NCI-H1105 (cell line): ENCODE measurements at places on chromosomes 16 and 17.
A peak's percentile ranks its signal among the peaks of the same experiment; 100 is the strongest.

DNA sequence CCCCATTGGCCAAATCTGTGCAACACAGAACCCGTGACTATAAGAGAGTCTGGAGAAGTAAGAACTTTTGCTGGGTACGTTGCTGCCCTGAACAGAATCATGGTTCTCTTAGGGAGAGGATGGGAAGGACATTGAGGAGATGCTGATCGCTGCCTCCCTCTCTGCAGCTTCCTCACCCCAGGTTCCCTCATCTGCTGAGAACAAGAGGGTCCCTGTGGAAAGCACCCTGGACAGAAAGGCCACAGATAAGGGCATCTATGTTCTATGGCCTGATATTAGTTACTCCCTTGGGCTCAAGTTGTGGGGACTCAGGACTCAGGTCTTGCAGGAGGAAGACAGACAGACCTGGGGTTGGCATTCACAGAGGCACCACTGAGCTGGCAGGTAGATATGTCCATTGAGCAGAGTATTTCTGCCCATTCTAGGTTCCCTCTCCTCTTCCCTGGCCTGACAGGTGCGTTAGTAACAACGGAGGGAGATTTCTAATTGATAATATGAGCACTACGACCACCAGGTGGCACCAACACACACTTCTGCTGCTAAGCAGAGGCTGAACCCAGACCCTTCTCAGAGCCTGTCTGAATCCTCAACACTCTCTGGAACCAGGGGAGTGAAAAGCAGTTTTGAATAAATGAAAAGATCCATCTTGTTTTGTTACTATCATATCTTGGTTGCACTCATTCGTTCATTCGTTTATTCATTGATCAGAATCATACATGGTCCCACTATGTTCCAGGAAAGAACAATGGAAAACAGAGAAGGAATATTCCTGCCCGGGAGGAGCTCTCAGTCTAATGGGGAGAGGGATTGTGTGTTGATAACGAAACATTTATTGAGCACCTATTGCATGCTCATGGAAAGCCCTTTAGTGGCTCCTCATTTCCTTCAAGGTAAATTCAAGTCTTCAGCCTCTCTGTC is 56.4 kb downstream of the SLC6A2 start:
- DNase-seq, result peak; percentile 82

DNA sequence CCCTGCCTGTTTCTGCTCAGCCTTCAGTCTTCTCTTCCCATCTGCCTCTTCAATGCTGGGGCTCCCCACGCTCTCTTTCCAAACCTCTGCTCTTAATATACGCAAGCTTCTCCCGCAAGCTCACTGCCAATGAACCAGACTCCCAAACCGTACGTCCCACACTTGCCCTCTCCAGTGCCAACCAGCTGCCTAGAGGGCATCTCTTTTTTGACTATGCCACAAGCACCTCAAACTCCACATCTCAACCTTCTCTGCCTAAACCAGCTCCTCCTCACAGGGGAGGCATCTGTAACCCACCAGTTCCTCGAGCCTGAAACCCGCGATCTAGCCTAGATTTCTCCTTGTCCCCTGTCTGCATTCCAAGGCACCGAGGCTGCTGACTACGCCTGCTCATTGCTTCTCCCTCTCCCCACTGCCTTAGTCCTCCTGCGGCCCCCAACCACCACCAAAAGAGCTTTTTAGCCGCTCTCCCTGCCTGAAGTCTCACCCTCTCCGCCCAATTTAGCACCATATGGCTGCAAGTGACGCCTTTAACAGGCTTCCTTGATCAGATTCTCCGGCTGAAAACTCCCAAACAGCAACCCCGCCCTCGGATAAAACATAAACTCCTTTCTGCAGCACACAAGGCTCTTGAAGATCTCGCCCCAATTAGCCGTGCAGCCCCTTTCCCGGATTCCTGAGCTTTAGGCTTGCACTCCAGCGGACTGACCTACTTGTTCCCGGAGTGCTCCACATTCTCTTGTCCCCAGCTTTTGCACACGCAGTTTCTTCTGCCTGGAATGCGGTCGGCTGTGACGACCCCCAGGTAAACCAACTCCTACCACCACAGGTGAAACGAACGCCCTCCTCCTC is 1.5 kb downstream of the GGA2 start:
- no peak for DNase-seq

GRCh38 chr17:19670908-19671307 is 22.4 kb downstream of the ALDH3A2 start:
- no peak for DNase-seq

DNA sequence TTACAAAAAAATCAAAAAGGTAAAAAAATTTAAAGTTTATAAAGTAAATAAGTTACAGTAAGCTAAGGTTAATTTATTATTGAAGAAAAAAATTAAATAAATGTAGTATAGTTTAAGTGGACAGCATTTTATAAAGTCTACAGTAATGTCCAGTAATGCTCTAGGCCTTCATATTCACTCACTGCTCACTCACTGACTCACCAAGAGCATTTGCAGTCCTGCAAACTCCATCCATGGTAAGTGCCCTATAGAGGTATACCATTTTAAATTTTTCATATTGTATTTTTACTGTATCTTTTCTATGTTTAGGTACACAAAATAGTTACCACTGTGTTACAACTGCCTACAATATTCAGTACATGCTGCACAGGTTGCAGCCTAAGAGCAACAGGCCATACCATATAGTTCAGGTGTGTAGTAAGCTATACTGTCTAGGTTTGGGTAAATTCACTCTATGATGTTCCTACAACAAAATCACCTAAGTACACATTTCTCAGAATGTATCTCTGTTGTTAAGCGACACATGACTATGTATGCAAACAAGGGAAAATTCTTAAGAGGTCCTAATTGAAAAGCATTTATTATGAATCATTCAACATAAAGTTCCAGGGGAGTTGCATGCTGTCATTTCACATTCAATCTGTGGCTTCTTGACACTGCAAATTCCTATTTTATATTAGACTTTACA is 92.3 kb downstream of the SPAG9 start:
- DNase-seq, result no peak

GRCh38 chr17:55490376-55490775 is 20.9 kb downstream of the SMIM36 start:
- no peak for DNase-seq

DNA sequence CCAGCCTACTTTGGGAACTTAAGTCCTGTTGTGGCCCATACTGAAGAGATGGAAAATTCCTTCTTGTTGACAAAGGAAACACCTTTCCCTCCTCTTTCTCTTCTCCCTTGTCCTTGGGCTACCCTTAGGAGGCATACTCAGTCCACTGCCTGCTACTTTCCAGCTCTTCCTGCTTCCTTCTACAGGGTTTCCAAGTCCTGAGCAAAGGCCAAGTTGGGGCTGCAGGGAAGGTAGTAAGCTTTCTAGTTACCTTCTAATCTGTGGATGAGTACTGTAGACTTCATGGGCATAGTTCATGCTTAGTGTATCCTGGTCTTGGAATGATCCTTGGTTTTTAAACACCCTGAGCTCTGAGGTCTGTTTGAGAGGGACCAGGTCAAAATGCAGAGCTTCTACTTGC is 299.2 kb upstream of the MAF start:
- DNase-seq, result no peak

GRCh38 chr16:66211651-66212050 is 154.8 kb upstream of the CDH5 start:
- no peak for DNase-seq

GRCh38 chr17:16997514-16998429 is 25.9 kb upstream of the TNFRSF13B start:
- DNase-seq, result no peak

- DNase-seq, result no peak
These were observed 87.0 kb downstream of the CDH13 start for GRCh38 chr16:82713778-82714177.

DNA sequence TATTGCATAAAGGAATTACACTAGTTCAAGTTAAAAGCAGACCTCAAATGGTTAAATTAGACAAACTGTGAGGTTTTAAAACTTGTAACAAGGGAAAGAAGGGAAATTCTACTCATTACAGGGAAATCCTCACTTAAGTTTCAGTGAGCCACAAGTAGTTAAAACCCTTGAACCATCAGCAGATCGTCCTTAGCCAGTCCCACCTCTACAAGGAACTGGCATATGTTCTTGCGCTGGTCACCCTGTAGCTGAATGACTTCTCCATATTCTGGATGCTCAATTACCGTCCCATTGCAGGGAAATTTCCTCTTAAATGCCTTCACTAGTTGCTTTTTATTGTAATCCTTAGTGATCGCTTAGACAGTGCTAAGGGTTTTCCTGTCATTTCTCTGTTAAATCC is 5.5 kb downstream of the PRSS21 start:
- no peak for DNase-seq

DNA sequence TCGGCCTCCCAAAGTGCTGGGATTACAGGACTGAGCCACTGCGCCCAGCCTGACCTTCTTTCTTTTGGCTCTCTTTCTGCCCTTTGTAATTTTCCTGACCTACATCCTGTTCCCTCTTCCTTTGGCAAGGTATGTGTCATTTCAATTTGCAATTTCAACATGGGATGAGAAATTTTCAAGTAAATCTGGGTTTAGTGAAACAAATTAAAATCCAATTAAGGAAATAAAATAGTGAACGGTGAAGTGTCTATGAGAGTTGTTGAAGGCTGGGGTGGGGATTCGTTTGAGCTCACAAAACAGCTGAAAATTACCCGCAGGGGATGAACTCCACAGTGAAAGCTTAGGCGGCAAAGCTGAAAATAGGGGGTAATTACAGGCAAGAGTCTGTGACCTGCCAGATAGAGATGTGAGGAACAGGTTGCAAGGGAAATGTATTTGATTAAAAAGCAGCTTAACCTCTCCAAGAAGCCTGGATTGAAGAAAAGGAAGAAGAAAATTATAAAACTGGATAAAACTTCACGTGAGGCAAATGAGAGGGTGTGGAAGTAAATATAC is 277.7 kb downstream of the UTP18 start:
- DNase-seq, result no peak

GRCh38 chr16:62272035-62272434 is 235.8 kb upstream of the CDH8 start:
- no peak for DNase-seq

- no peak for DNase-seq
These were observed 28.3 kb downstream of the ALDH3A2 start for GRCh38 chr17:19676896-19677295.

- DNase-seq, result no peak
These were observed 11.9 kb upstream of the MEFV start for GRCh38 chr16:3268294-3268693.

DNA sequence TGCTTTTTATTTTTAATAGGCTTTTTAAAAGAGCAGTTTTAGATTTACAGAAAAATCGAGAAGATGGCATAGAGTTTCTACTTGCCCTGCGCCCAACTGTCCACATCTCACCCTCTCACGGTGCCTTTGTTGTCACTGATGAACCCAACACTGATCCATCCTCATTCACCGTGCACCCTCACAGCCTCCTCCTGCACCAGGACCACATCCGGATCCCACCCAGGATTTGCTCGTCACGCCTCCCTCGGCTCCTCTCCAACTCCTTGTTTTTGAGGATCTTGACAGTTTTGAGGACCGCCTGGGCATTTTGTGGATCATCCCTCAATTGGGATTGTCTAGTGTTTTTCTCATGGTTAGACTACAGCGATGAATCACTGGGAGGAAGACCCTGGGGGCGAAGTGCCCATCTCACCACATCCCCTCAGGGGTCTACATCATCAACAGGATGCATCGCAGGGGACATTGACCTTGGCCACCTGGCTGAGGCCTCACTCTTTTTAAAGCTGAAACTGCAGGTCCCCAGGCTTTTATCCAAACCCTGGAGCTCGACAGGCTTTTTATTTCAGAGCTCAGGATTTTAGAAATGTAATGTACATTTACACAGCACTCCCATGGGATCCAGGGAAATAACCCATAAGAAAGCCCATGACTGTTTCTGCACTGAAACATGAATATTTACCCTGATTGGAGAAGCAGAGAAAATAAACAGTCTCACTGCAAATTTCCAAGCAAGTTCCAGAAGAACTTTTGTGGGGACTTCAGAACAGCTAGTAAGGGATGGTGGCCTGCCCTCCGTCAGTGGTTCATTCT is 71.8 kb upstream of the ZNF469 start:
- no peak for DNase-seq

GRCh38 chr17:65290616-65291015 is 153.4 kb downstream of the RGS9 start:
- DNase-seq, result no peak

GRCh38 chr17:51398128-51398525 is 137.8 kb downstream of the UTP18 start:
- no peak for DNase-seq

GRCh38 chr16:65967376-65967775 is 399.1 kb upstream of the CDH5 start:
- DNase-seq, result no peak

DNA sequence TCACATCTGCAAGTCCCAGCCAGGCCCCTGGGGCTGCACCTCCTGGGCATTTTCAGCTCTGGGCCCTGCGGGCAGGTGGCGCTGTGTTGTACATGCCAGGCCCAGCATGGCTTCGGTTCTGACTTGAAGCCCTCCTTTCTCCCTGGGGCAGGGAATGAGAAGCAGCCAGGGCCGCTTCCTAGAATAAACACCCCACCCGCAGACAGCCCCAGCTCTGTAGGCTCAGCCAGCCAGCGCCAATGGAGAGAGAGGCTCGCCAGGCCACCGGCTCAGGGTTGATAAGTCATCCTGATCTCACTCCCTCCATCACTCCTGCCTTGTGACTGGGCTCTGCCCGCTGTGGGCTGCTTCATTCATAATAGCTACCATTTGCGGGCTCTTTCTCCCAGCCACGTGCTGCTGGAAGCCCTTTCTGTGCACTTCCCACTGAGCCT is 6.0 kb upstream of the GLIS2 start:
- DNase-seq, result no peak

DNA sequence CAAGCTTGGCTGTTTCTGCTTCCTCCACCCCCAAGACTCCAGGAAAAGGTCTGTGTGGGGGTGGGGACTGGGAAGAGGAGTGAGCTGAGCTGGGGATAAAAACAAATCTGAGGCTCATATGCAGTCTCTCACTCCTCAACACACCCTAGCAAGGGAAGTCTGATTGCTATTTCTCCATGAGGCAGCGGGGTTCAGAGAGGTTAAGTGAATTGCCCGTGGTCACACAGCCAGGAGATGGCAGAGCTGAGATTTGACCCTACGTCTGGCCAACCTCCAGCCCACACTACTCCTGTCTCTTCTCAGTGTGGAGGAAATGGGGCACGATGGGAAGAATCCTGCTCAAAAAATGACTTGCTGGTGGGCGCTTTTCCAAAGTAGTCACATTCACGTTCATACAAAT is 4.8 kb upstream of the ABCC3 start:
- DNase-seq, result no peak

DNA sequence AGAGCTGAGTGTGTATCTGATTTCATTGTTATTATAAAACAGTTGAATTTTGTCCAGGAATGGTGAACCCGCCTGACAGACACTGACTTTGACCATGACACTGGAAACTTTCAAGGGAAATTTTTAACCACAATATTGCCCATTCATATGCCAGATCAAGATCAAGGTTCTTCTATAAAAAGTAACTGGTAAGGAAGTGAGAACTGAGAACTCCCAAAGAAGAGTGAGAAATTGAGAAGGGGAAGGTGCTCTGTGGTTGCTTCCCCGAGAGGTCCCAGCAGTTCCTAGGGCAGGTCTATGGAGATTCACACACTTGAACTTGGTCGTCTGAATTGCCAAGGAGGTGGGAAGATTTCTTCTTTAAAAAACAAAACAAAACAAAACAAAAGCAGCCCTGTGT is 27.3 kb downstream of the SLC6A4 start:
- no peak for DNase-seq

GRCh38 chr16:85746460-85747215 is 4.3 kb downstream of the C16orf74 start:
- DNase-seq, result no peak
